Fibroblast of upper back skin (primary cell): ENCODE measurements at places on chromosomes 11 and 22.

DNA sequence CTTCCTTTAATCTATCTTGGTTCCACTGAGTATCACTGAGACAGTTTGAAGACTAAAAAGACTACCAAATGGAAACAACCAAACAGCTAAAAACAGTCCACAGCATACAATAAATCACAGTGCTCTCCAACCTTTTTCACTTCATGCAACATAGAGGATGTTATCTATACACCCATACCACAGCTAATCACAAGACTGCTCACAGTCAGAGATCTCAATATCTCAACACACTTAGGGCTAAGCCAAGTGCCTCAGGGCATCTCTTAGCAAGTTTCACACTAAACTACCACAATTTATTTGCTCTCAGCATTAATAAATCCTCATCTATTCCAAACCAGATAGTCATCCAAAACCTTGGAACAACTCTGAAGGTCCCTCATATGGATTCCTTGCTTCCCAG, 129.4 kb downstream of the SBF2 start:
- DNase-seq: no peak

DNA sequence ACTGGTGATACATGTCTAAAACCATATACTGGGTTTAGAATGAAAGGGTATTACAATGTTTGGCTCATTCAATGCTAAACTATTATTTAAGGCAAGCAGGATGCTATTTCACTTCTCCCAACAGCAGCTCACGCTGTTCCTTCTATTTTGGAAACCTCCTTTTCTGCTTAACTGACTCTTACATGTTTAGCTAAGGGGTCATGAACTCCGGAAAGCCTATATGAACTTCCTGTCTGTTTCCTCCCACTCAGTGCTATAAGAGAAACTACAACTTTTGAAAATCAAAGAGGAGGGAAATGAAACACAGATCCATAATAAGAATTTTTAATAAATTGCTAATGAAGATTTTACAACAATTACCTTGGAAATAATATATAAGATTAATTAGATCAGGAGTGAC, 30.9 kb downstream of the SLC36A4 start:
- no peak for DNase-seq

DNA sequence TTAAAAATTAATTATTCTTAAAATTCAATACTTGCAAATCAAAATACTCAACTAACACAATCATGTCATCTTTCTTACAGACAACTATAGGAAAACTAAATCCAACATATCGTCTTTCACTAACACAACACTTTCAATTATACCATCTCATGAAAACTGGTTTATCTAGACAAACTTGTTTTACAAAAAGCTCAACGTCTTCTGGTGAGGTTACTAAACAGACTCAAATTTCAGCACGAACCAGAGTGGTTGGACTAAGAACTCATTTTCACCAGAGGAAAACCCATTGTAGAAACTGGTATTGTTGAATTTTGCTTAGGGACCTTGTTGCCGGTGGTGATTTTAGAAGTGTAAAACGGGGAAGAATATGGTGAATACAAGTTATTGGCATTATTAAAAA, 52.2 kb downstream of the NUP98 start:
- no peak for DNase-seq

GRCh38 chr11:77138106-77138649, 10.1 kb downstream of the MYO7A start:
- no peak for DNase-seq

- DNase-seq: no peak
These were observed 21.3 kb upstream of the SLC5A1 start for GRCh38 chr22:32021716-32022115.

GRCh38 chr11:116651737-116652237, 121.0 kb downstream of the BUD13 start:
- DNase-seq: no peak

DNA sequence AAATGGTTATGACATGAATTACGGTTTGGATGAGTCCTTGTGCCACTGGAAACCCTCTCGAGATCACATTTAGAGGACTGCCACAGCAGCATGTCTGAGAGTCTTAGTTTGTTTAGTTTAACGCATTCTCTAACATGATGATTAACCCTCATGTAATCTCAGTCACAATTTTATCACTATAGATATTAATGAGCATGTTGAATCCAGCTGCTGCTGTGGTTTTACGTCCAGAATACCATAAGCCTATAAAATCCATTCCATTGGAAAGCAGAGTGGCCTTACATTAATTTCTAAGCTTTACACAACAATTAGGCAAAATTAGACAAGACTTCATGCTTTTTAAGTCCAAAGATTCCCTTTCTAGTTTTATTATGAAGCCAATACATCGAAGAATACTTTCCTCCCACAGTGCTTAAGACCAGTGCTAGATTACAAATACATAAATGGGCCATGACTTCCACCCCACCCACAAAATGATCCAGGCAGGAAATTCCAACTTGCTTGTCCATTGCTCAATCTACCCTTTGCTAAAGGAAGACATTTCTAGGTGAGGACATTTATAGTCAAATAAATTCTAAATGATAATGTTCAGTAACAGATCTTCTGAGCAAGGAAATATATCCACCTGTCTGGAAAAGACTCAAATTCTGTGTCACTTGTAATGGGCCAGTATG, 3.5 kb upstream of the ELMOD1 start:
- peak; percentile 66 for DNase-seq

- peak; percentile 9 for DNase-seq
These were observed 77.4 kb downstream of the GGTLC2 start for GRCh38 chr22:22721681-22722354.

DNA sequence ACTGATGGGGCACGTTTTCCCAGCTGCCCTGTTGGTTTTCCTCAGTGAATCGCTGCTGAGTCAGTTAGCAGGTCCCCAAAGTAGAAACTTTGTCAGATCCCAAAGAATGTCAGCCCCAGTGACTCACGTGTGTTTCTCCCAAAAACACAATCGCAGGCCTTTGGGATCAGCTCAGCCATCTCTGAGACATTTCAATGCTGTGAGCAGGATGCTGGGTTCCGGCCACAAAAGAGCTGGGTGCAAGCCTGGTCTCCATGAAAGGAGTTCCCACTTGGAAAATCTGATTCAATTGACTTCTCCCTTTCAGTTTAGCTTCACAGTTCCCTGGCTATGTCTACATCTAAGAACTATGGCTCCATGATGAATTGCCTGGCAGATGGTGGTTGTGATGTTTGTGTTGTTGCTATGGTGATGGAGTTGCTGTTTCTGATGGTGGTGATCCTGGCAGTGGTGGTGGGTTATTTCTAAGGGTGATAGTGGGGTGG, 28.0 kb downstream of the MYEOV start:
- DNase-seq: peak; percentile 95

- no peak for DNase-seq
These were observed 3.5 kb downstream of the ANO9 start for GRCh38 chr11:438101-438844.

DNA sequence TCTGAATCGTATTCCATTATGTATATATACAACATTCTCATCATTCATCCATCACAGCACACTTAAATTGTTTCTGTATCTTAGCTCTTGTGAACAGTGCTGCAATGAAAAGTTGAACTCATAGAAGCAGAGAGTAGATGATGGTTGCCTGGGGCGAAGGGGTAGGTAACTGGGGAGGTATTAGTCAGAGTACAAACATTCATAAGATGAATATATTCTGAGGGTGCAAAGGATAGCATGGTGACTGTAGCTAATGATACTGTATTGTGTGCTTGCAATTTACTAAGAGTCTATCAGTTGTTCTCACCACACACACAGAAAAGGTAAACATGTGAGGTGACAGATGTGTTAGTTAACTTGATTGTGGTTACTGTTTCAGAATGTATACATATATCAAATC, 12.6 kb upstream of the RFPL2 start:
- DNase-seq: no peak

- DNase-seq: no peak
These were observed 95.5 kb downstream of the LUZP2 start for GRCh38 chr11:24592360-24592759.

DNA sequence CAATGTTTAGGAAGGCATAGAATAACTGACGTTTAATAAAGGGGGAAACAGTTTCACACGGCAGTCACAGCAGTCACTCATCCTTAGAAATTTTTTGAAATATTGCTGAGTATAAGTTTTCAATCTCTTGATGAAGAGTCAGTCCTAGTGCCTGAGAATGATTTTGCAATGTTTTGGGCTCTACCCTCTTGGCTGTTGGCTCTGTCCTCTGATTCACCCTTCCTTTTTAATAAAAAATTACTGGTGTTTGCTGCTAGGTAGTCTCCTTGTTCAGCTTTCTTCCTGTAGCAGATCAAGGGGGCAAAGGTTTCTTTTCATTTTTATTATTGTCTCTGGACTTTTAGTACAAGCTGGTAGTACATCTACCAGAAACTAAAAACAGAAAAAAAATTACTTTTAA, 194.3 kb upstream of the ANO3 start:
- DNase-seq: no peak

- peak; percentile 66 for DNase-seq
These were observed 460.0 kb downstream of the BUD13 start for GRCh38 chr11:116312570-116313391.

DNA sequence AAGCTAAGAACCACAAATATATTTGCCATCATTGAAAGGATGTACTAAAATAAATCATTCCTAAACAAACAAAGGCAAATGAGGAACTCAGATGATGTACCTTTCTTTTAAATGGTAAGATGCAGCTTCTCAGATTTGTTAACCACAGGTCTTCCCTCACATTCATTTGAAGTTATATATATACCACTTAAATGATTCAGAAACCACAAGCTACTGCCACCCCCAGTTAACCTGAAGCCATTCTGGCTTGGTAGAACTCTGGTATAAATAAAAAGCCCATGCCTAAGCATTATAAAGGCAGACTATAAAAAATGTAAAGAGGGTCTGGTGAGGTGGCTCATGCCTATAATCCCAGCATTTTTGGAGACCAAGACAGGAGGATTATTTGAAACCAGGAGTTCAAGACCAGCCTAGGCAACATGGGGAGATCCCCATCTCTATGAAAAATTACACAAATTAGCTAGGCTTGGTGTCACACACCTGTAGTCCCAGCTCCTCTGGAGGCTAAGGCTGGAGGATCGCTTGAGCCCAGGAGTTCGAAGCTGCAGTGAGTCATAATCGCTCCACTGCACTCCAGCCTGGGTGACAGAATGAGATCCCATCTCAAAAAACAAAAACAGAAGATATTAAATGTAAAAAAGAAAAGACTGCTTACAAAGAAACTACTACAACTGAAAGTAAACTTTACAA, 1185.3 kb downstream of the JRKL start:
- peak; percentile 5 for DNase-seq

GRCh38 chr22:31337178-31337577, 9.0 kb downstream of the PATZ1 start:
- no peak for DNase-seq

GRCh38 chr11:100684101-100685065, 2.7 kb upstream of the ARHGAP42 start:
- DNase-seq: no peak

GRCh38 chr11:65911682-65912568, 6.9 kb downstream of the C11orf68 start:
- peak; percentile 90 for DNase-seq

GRCh38 chr22:21866833-21867527, 465 bp downstream of the MAPK1 start:
- no peak for DNase-seq

- DNase-seq: no peak
These were observed 97.6 kb upstream of the HSD17B12 start for GRCh38 chr11:43582863-43583462.

- peak; percentile 44 for DNase-seq
These were observed 158.8 kb downstream of the COMMD9 start for GRCh38 chr11:36130401-36130800.

GRCh38 chr22:44378380-44378779, 65.6 kb upstream of the SHISAL1 start:
- no peak for DNase-seq

DNA sequence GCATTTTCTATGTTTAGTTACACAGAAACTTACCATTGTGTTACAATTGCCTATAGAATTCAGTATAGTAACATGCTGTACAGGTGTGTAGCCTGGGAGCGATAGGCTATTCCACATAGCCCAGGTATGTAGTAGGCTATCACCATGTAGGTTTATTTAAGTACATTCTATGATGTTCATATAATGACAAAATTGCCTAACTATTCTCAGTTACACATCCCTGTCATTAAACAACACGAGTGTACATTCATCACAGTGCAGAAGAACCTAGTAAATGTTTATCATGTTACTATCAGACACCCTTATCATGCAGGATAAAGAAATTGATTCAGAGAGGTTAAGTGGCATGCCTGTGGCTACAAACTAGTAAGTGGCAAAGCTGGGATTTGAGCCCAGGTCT, 28.4 kb upstream of the BMAL1 start:
- no peak for DNase-seq

GRCh38 chr11:113634940-113635575, 71.0 kb downstream of the TMPRSS5 start:
- DNase-seq: peak; percentile 19

DNA sequence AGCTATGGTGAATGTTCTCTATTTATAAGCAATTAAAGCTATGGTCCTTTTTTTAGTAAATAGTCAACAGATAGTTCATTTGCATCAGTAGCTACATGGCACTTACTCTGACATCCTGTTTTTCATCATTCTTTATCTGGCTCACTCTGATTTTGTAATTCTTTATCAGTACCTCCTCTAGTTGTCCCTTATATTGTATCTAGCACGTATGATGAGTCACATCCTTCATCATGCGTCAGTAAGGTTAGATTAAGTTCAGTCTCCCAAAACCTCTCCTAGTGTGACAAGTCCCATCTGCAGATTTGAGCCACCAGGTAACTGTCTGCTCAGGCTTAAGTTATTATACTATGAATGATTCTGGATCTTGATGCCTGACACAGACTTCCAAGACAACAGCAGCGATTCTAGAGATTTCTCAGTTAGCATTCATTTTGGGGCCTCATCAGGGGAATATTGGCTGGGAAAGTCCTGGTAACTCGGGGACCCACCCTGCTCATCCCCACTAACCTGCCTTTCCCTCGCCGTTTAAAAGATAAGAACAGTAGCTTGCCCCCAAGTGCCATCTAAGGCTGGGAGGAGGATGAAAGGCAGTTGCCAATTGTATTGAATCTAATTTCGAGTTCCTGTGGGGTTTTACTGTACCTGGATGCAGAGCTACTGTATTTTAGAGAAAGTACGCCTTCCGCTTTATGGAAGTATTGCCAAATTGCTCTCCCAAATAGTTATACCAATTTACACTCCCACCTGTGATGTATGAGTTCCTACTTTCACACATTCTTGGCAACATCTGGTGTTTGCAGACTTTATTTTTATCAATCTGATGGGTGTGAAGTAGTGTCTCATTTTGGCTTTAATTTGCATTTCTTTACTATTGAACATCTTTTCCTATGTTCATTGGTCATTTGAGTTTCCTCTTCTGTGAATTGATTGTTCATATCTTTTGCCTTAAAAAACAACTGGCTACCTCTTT, 55.9 kb downstream of the ZC3H12C start:
- peak; percentile 47 for DNase-seq

GRCh38 chr22:29784451-29785361, 17.5 kb downstream of the UQCR10 start:
- no peak for DNase-seq

DNA sequence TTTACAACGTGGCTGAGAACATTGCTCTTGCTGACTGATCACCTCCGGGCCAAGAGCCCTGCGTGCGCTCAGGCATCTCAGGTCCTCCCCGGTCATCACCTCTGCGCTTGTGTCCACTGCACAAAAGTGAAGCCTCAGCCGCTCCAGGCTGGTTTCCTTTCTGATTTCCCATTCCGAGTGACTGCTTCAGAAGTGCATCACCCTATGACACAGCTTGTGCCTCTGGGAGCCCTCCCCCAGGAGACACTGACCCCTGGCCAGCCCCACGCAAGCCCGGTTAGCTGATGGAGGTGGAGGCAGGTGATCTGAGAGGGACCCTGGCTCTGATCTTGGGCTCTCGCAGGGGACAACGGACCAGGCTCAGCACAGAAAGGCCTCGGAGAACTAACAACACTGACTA, 38.3 kb upstream of the GNB1L start:
- no peak for DNase-seq

- DNase-seq: no peak
These were observed at the start of gene SLN for GRCh38 chr11:107711861-107712755. TSS of gene SLN (minus strand) at chr11:107712056.
